ENCODE measurements at places on chromosomes 12 and 14.
A peak's percentile ranks its signal among the peaks of the same experiment; 100 is the strongest.

DNA sequence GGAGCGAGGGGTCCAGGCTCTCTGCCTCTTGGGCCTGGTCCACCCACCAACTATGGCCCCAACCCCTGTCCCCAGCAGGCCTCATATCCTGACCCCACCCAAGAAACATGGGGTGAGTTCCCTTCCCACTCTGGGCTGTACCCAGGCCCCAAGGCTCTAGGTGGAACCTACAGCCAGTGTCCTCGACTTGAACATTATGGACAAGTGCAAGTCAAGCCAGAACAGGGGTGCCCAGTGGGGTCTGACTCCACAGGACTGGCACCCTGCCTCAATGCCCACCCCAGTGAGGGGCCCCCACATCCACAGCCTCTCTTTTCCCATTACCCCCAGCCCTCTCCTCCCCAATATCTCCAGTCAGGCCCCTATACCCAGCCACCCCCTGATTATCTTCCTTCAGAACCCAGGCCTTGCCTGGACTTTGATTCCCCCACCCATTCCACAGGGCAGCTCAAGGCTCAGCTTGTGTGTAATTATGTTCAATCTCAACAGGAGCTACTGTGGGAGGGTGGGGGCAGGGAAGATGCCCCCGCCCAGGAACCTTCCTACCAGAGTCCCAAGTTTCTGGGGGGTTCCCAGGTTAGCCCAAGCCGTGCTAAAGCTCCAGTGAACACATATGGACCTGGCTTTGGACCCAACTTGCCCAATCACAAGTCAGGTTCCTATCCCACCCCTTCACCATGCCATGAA is 8.6 kb downstream of the ARHGAP9 start:
- no peaks in the 10 kb centered on the region for H3K36me3 ChIP-seq
- H3K27me3 ChIP-seq, result no peaks in the 10 kb centered on the region
- DNase-seq, result no peak

- no peaks in the 10 kb centered on the region for H3K27me3 ChIP-seq
- H3K4me3 ChIP-seq, result peak overlapping the region; percentile 54
- H3K36me3 ChIP-seq, result peaks cover 7% of the 10 kb centered on the region
- DNase-seq, result no peak
- H3K4me1 ChIP-seq, result peaks cover 16% of the 10 kb centered on the region
- peak overlapping the region; percentile 99 for H3K27ac ChIP-seq
Observed at GRCh38 chr12:66189486-66189843, 451 bp downstream of the IRAK3 start.

GRCh38 chr14:70282666-70283065 is 76.8 kb downstream of the COX16 start:
- H3K4me1 ChIP-seq, result no peaks in the 10 kb centered on the region
- no peaks in the 10 kb centered on the region for H3K27me3 ChIP-seq
- no peaks in the 10 kb centered on the region for H3K36me3 ChIP-seq
- no peak overlapping the region for H3K4me3 ChIP-seq

DNA sequence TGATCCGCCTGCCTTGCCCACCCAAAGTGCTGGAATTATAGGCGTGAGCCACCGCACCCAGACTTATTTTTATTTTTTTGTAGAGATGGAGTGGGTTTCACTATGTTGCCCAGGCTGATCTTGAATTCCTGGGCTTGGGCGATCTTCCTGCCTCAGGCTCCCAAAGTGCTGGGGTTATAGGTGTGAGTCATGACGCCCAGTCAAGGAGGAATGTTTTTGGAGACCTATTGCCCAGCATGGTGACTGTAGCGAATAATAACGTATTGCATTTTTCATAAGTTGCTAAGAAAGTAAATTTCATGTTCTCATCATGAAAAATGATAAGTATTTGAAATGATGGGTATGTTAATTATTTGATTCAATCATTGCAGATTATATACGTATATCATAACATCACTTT is 46.5 kb downstream of the TEAD4 start:
- H3K36me3 ChIP-seq, result peaks cover 6% of the 10 kb centered on the region
- no peak for DNase-seq
- H3K27me3 ChIP-seq, result no peaks in the 10 kb centered on the region
- H3K4me1 ChIP-seq, result peaks cover 12% of the 10 kb centered on the region
- H3K4me3 ChIP-seq, result no peak overlapping the region

GRCh38 chr12:61513499-61513898 is 746.7 kb upstream of the USP15 start:
- DNase-seq, result no peak
- H3K36me3 ChIP-seq, result no peaks in the 10 kb centered on the region
- H3K4me3 ChIP-seq, result no peak overlapping the region
- H3K27me3 ChIP-seq, result no peaks in the 10 kb centered on the region

DNA sequence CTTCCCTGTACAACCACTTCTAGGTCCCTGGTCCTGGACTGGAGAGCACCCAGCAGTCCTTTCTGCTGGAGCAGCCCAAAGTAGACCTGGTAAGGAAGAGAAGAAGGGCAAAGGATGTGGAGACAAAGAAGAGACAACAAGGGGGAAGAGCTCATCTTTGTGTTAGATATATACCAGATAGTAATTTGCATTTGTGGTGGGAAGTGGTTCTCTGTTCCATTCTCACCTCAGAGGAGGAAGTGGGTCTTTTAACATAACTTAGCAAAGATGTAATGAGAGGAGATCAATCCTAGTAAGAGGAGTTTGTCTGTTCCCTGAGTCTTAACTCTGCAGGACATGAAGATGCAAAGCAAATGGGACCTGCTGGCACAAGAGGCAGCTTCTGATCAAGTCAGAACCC is 8.0 kb downstream of the CCDC198 start:
- no peak overlapping the region for H3K4me3 ChIP-seq
- no peaks in the 10 kb centered on the region for H3K36me3 ChIP-seq

DNA sequence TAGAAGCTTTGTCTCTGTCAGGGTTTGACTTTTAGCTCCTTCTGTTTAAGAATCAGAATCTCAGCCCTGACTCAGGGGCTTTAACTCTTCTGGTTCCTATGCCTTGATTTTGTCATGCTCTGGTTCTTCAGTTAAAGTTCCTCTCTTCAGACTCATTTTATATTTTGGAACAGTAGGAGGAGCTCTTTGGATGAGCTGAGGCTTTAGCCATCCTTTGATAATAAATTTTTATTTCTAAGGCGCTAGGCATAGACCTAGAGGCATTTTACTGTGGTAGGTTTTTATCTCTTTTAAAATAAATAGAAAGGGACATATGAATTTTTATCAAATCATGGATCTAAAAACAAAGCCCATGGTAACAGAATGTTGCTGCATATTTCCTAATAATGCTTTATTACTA is 51.7 kb downstream of the ATP23 start:
- no peaks in the 10 kb centered on the region for H3K27me3 ChIP-seq
- no peaks in the 10 kb centered on the region for H3K4me1 ChIP-seq
- no peak for DNase-seq
- no peaks in the 10 kb centered on the region for H3K36me3 ChIP-seq
- H3K4me3 ChIP-seq, result no peak overlapping the region
- H3K27ac ChIP-seq, result no peak overlapping the region

DNA sequence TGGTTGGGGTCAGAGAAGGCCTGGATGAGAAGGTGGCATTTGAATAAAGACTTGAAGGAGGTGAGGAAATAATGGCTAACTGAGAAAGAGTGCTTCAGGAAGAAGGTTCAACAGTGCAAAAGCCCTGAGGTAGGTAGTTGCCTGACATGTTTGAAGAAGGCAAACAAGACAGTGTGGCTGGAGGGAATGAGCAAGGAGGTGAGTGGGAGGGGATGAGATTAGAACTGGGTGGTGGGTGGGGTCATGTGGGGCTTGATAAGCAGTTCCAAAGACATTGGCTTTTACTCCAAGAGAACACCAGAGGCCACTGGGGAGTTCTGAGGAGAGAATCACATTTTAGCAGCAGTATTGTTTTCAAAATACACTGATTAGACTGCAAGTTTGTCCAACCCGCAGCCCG is 50.5 kb downstream of the HSPB8 start:
- H3K27me3 ChIP-seq, result no peaks in the 10 kb centered on the region
- H3K4me3 ChIP-seq, result no peak overlapping the region
- no peak overlapping the region for H3K27ac ChIP-seq
- no peak for DNase-seq

DNA sequence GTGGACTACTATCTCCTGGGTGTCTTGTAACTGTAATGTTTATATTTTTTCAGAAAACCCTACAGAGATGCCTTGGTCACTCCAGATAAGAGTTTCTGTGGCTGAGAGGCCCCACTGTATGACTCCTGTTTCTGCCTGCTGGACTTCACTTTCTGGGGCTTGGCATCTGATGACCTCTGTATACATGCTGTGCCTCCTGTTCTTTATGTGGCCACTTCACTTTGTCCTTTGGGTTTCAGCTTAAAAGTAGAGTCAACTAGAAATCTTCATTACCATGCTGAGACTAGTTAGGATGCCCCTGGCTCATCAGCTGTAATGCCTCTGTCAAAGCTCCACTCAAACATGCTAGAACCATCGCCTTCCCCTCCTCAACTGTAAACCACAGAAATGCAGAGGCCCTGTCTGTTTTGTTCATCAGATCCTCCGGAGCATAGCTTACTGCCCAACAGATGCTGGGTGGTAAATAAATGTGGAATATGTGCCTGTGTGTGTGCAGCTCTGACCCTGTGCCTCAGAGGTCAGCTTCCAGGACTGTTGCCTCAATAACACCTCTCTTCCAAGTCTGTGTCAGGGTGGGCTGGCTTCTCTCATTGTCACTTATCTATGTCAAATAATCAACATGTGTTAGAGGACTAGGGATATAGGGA is 25.5 kb downstream of the ZNF664 start:
- DNase-seq, result no peak
- no peak overlapping the region for H3K27ac ChIP-seq
- H3K27me3 ChIP-seq, result no peaks in the 10 kb centered on the region
- H3K4me1 ChIP-seq, result peaks cover 20% of the 10 kb centered on the region
- peaks cover 28% of the 10 kb centered on the region for H3K36me3 ChIP-seq

- no peak for DNase-seq
- H3K27ac ChIP-seq, result no peak overlapping the region
- no peaks in the 10 kb centered on the region for H3K36me3 ChIP-seq
- H3K4me1 ChIP-seq, result no peaks in the 10 kb centered on the region
- H3K4me3 ChIP-seq, result no peak overlapping the region
- H3K27me3 ChIP-seq, result no peaks in the 10 kb centered on the region
Observed at GRCh38 chr14:93859957-93860356, 67.2 kb upstream of the FAM181A start.

DNA sequence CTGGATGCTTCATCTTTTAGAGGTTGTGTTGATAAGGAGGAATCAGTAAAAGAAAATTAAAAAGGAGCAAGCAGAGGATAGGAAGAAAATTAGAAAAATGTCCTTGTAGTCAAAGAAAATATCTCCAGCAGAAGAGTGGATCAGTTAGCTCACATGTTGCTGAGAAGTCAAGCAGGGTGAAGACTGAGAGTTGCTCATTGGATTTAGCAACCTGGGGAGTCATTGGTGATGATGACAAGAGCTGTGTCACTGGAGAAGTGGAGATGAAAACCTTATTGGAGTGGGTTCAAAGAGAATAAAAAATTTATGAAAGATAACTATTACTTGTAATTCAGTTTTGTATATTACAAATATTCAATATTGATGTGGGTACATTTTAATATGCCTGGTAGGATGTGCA is 9.8 kb downstream of the FRMD6 start:
- H3K27me3 ChIP-seq, result no peaks in the 10 kb centered on the region
- no peaks in the 10 kb centered on the region for H3K4me1 ChIP-seq
- no peak overlapping the region for H3K27ac ChIP-seq
- H3K4me3 ChIP-seq, result no peak overlapping the region
- H3K36me3 ChIP-seq, result no peaks in the 10 kb centered on the region

DNA sequence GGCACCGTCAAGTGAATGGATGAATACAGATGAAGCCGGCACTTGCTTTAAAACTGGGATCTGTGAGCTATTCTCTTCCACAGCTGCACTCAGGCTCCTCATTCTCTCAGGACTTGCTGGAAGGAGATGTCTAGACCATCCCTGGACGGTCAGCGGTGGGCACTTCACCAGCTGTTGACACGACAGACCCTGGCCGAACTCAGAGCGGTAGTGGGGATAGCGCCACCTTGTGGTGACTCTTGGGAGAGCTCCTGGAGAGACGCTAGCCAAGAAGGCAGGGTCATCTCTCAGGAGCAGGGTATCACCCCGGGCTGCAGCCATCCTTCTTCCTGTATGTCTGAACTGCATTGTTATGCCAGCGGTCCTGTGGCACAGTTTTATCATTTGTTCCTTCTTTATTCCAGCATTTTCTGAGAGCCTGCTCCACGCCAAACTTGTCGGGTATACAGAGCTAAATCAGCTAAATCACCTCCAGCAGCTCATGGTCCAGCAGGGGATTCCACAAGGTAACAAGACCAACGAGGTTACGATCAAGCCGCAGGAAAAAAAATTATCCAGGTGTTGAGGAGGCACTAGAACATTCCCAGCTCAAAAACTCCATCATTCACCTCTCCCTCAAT is 10.0 kb downstream of the WNT1 start:
- no peak overlapping the region for H3K27ac ChIP-seq
- no peak overlapping the region for H3K4me3 ChIP-seq
- no peaks in the 10 kb centered on the region for H3K27me3 ChIP-seq

All from upper lobe of left lung (tissue), 6 donors.